Stimulated activated naive CD8-positive, alpha-beta T cell treated with anti-CD3 and anti-CD28 coated beads, Interleukin-15, Interleukin-2, amounts not matched to agents 100 U/mL and 50 U/mL, for 24 hours (primary cell): ENCODE measurements at places on chromosomes 2 and 18.

GRCh38 chr2:205976120-205976814, 109.7 kb downstream of the INO80D start:
- no peak for DNase-seq

- DNase-seq, result no peak
Measured at GRCh38 chr2:144643537-144644336, 123.8 kb upstream of the ZEB2 start.

DNA sequence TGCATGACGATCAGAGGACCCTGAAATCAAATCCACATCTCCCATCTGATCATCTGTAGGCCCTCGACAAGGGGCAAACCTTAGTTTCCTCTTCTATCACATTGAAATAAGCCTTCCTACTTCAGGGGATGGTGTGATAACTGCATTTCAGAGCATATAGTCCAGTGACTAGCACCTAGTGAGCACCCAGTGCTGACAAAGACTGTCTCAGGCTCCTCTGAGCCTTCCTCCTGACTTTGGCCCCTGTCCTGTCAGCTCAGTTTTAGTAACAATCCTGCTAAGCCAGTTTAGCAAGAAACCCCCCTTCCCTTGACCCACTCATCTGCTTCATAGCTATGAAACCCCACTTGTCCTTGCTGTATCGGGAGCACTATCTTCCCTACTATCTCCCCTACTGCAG, 304.0 kb downstream of the ALK start:
- no peak for DNase-seq

GRCh38 chr2:46173636-46174250, 123.5 kb upstream of the EPAS1 start:
- no peak for DNase-seq

DNA sequence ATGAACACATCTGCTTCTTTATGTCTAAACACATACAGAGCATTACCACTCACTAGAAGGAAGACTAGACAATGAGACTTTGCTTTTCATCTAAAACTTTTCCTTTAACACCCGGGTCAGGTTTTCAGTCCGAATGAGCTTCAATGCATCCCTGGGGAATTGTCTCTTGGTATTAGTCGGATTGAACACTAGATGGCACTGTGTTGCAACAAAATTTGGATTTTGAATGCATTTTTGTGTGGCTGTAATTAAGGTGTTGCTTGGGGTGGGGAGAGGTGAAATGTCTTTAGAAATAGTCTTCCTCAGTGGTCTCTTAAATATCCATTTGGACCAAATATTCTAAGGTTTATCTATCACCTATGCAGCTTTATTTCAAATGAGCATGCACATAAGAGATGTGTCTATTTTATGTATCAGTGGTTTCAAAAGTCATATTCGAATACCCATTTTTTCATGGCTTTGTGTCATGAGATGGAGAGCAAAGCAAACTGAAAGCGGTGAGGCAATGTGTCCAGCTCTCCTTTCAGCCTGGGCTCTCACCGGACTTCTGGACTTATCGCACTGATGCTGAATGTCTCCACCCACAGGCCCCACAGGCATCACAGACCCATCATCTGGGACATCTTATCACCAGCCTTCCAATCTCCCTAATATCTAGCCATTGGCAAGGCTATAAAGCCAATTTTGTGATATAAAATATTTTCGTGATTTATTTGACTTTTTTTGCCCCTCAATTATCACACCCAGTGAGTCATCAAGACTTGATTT, 510.3 kb downstream of the RNF144A start:
- DNase-seq, result no peak

- no peak for DNase-seq
Measured at GRCh38 chr18:23334569-23334968, 118.5 kb upstream of the RIOK3 start.

DNA sequence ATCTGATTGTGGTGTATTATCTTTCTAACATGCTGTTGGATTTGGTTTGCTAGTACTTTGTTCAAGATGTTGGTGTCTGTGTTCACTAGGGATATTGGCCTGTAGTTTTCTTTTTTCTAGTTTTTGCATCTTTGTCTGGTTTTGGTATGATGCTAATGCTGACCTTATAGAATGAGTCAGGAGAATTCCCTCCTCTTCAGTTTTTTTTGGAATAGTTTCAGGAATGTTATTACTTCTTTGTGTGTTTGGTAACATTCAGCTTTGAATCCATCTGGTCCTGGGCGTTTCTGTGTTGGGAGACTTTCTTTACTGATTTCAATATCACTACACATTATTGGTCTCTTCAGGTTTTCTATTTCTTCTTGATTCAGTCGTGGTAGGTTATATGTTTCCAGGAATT, 124.2 kb upstream of the EPB41L5 start:
- DNase-seq, result no peak

GRCh38 chr18:2274613-2275012, 296.7 kb downstream of the METTL4 start:
- no peak for DNase-seq

- DNase-seq, result no peak
Measured at GRCh38 chr2:231057590-231057989, 923 bp downstream of the PSMD1 start.

- no peak for DNase-seq
Measured at GRCh38 chr18:52348209-52348608, 8.2 kb downstream of the DCC start.

DNA sequence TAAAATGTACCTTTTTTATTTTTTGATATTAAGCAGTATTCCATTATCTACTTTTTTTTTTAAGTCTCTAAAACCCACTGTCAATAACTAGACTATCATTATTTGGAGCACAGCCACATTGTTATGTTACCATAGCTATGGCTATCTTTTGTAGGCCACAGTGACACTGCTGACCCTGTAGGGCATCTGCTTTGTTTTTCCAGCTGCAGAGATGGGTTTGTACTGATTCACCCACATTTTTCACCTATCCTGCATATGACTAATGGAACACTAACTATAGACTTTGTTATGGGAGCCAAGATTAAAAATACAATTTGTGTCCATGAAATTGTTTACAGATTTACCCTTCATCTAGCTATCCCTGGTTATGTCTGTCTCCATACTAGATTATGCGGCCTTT, 21.6 kb upstream of the OTX1 start:
- DNase-seq, result no peak

GRCh38 chr18:63514888-63515678, 27.1 kb upstream of the SERPINB12 start:
- no peak for DNase-seq
